GM03348 (cell line): ENCODE measurements at places on chromosomes 1 and 21.
A peak's percentile ranks its signal among the peaks of the same experiment; 100 is the strongest.

DNA sequence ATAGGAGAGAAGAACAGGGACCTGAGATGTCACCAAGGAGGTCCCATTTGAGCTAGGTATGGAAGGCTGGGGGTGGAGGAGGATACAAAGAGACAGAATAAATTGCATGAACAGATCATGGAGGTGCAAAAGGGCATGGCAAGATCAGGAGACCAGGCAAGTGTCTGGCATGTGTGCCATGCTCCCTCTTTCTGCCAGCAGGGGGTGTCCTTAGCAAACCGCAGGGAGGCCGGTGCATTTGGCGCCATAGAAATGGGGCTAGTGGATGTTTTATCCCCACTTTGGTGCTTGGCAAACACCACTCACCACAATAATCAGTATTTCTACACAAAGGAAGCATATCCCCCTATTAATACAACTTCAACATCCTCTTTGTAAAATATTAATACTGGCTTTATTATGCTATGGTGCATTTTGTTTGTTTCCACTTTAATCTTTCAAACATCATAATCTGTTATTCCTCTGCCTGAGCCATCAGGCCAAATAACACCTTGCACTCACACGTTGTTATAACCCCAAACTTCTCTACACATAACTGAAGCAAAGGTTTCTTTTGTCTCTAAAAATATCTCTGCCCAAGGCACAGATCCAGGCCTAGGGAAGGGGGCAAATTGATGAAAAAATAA is 25.9 kb downstream of the S100A6 start:
- DNase-seq = peak; percentile 58

GRCh38 chr1:163046071-163046470 is 23.1 kb upstream of the RGS4 start:
- DNase-seq = peak; percentile 58

DNA sequence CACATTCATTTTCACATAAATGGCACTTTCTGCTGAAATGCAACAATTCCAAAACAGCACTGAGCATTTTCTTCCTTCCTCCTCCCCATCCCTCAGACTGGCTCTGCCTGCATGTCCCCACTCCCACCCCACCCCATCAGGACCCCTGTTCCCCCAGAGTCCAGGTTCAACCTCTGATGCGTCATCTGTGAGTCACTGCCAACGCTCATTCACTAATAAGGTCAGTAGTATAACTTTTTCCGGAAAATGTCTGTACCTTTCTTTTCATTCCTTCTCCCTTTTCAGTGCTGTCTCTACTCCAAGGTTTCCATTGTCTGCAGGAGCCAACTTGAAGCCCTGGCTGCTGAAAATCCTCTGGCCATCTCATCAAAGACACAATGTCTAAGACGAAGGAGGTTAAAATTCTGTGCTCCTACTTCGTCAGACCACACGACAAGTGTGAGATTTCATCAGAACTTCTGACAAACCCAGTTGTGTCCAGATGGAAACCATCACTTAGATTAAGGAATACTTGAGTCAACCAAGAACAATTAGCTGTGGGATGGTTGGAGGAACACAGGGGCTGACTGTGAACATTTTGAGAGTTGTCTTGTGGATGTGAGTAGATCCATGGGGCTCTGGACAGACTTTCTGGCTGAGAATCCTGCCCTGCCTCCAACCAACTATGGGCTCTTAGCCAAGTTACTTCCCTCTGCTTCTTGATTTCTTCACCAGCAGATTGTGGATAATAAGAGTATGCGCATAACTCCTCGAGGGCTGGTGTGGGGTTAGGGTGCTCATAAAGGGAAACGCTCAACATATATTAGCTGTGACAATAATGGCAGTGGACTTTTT is 35.6 kb upstream of the UTS2 start:
- DNase-seq = no peak

DNA sequence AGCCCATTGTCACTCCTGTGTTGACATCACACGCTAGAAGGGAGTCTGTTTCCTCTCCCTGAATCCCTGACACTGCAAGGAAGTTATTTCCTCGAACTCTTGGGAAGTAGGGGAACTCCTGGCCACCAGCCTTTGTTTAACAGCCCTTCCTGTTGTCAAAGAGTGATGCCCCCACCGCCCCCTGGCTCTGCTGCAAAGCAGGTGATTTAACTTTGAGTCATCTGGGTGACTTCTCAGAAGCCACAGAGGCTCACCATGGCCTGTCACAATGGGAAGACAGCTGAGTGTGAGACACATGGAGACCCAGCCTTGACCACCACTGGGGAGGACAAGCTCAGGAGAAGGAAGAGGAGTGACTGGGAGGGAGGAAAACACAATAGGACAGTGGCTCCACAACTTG is 182.8 kb downstream of the PSMG1 start:
- DNase-seq = no peak

- peak; percentile 21 for DNase-seq
Observed at GRCh38 chr1:31299365-31299764, 2.5 kb downstream of the ZCCHC17 start.

- DNase-seq = peak; percentile 3
Observed at GRCh38 chr1:197392541-197392940, 124.5 kb downstream of the CRB1 start.

- no peak for DNase-seq
Observed at GRCh38 chr1:117967881-117968280, 38.3 kb downstream of the WDR3 start.

DNA sequence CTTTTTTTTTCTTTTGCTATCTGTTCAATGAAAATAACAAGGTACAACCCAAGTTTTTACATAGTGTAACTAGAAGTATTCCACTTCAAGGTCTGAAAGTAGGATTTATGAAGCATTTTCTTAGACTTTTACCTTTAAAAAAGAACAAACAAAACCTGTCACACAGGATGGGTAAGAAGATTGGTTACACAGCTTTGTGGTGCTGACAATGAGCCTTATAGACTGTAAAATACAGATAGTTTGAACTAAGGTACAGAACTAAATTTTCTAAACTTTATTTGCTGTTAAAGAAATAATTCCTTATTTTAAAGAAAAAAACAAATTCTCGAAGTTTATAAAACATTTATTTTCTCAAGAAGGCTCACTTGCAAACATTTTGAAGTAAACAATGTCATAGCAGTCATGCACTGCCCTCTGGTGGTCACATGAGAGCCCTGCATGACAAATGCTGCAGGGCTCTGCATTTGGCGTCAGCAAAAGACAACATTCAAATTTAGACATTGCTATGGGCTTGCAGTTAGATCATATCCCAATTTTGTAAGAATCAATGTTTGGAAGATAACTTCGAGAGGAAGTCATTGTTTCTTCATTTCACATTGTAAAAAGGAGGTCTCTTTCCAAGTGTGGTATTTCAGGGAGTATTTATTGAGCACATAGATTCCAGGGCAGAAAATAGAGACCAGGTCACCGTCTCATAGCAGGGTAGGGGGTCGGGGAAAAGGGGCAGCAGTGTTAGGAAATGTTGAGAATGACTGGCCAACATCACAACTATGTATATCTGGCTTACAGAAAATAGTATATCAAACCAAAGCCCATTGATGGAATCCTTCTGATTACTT is 115.3 kb upstream of the FMN2 start:
- DNase-seq = peak; percentile 69

DNA sequence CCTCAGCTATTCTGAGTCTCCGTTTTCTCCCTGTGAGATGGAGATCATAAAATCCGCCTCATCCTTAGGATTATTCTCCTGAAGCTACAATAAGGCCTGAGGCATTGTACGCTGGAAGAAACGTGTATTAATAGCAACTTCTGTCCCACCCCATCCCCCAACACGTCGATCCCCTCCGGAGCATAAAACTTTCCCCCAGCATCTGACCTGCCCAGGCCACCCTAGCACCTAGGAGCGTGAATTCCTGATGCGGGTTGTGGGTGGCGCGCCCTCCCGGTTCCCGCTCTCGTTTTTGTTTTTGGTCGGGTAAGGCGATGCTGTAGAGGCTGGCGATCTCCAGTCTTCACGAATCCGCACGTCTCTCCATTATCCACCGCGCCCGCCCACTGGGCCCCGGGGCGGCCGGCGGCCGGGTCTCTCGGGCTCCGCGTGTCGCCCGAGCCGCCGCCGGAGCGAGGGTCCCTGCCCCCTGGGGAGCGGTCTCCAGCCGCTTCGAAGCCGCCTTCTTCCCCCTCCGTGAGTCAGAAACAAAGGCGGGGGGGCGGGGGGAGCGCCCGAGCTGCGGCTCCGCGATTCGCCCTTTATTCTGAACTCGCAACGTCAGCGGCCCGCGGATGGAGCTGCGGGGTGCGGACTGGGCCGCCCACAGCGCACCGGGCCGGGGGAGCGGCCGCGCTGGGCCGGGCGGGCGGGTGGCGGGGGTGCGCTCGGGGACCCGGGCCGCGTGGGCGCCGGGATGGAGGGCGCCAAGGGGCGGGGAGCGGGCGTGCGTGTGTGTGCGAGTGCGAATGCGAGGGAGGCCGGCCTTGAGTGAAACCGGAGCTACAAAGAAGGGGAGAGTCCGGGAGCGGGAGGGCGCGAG is at the start of gene PLEKHO1:
Gene PLEKHO1, plus strand, starts transcription at position 646 of the 862 bp plus-strand sequence. CDS start 342 bp downstream, outside the sequence.
- DNase-seq = peak; percentile 93

DNA sequence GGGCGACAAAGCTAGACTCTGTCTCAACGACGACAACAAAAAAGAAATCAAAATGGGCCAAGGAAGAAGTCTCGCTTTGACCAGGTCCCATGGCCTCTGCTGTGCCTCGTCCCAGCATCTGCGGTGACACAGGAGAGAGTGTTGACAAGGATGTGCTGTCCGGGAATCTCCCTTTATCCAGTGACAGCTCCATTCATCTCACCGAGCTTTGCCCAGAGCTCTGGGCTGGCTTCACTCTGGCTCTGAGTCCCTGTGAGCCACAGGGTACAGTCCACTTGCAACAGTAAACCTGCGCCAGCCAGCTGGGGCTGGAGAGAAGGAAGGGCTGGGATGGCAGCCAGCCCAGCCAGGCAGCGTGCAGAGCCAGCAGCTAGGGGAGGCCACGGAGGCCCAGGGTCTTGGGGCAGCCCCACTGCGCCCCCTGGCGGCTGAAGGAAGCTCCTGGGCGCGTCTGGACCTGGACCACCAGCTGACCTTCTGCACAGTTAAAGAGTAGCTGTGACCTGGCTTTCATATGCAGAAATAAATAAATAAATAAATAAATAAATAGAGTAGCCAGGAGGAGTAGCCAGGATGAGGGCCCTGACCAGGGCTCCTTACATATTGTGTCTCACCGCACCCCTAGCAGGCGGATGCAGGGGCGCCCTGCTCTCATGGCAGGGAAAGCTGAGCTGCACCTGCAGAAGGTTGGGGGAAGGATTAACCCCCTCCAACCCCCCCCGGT is 29.7 kb downstream of the ENO1 start:
- peak; percentile 96 for DNase-seq

DNA sequence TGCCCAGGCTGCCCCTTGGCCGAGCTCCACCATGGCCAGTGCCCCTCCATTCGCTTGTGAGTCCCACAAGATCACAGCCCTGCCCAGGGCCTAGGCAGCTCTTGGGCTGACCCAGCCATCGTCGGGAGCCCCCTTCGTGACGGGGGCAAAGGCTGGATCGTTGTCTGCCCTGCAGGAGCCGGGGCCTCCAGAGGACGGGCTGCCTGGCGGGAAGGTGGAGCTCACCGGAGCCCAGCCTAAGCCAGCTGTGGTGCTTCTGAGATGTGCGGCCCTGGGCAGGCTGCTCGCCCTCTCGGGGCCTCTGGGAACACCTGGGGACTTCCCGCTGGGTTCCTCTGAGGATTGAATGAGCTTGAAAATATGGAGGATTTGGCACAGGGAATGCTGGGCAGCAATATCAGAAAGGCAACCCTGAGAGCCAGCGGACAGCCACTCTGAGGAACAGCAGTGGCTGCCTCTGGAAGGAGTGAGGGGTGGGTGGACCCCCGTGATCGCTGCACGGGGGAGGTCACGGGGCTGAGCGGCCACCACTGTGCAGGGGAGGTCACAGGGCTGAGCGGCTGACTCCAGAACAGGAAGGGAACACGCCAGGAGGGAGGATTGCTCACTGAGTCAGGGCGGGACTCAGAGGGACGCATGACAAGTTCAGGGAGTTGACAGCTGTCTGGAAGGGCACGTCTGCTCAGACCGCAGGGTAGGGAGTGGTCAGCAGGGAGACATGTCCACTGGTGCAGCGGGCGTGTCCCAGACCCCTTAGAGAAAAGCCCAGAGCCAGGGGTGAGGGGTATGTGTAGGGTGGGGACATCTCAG is 19.3 kb downstream of the TP73 start:
- no peak for DNase-seq

- no peak for DNase-seq
Observed at GRCh38 chr1:67777440-67777839, 55.8 kb downstream of the GNG12 start.

DNA sequence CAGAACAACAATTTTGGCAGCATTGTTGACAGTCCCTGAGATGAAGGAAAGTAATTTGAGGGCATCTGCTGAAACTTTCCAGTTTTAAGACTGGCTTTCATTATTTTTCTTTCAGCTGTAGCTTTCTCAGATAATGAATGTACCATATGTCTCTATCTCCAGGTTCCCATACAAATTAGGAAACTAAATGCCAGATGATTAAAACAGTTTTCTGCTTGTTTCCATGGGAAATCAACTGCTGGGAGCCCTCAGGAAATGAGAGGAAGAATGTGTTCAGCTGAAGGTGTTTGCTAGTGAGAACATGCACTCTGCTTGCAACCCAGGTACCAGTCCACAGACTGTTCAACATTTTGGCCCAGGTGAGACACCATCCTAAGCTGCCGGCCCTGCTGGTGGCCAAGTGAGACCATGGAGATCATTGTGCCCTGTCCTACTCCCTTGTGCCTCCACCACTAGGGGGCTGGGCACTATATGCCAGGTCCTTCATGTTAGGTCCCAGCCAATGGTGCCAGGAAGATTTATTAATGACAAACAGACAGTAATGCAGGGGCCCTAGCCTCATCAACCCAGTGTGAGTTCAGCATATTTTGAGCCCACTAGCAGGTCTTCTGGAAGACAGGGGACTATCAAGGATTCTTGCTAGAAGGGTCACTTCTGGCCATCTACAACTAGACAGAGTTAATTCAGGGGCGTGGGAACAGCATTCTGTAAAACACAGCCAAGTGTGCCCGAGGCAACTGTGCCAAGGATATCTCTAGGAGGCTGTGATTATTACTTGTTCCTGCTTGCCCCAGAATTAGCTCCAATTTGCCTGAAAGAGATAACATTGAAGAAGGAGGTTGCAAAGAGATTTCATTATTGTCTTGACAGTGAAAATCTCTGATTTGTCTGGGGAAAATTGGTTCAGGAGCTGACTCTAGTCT is 17.0 kb upstream of the LRRC8C start:
- no peak for DNase-seq

- DNase-seq = no peak
Observed at GRCh38 chr1:172269084-172269483, 151.4 kb upstream of the C1orf105 start.

DNA sequence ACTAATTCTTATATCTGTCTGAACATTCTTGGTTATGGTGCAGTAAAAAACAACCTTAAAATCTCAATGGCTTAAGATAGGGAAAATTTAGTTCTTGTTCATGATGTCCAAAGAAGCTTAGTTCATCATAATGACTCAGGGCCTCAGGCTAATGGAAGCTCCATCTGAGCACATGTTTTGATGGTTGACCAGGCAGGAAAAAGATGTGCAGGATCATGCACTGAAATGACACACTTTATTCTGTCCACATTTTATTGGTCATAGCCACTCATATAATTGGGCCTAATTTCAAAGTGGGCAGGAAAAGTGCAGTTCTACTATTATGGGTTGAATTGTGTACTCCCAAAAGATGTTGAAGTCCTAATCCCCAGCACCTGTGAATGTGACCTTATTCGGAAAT is 198.2 kb downstream of the CENPF start:
- peak; percentile 4 for DNase-seq

GRCh38 chr1:45395582-45395981 is 55.3 kb upstream of the MUTYH start:
- DNase-seq = no peak
